Epithelial cell of esophagus (primary cell): ENCODE measurements at places on chromosomes 5 and 9.

- DNase-seq, result no peak
Measured at GRCh38 chr5:162683284-162683683, 615.7 kb downstream of the GABRG2 start.

- DNase-seq, result peak; percentile 80
Measured at GRCh38 chr5:131541762-131542161, 93.3 kb downstream of the RAPGEF6 start.

DNA sequence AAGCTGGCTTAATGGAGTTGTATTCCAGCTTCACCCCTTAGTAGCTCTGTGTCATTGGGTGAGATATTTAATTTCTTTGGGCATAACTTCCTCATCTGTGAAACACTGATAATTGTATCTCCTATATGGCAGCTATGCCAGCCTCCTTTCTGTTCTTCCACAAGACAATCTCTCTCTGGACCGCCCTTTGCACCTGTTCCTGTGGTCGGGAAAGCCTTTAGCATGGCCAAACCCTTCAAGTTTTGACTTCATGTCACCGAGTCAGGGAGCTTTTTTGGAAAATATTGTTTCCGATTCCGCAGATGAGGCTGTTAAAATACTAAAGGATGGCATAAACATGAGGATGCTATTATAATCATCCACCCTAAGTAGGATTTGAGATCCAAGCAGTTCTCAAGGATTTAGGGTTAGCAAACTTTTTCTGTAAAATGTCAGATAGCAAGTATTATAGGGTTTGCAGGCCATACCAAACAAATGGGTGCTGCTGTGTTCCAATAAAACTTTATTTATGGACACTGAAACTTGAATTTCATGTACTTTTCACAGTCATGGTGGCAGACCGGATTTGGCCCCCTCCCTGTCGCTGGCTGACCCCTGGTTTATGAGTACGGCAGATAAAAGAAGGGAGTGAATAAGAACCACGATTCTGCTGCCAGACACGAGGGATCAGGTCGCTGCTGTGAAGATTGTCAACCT is 695 bp upstream of the NDFIP1 start:
- no peak for DNase-seq

GRCh38 chr5:172540099-172540870 is 86.0 kb upstream of the SH3PXD2B start:
- no peak for DNase-seq

GRCh38 chr5:19322716-19323485 is 665.1 kb downstream of the CDH18 start:
- DNase-seq, result peak; percentile 95

- DNase-seq, result no peak
Measured at GRCh38 chr5:6649186-6649585, 15.9 kb downstream of the SRD5A1 start.

DNA sequence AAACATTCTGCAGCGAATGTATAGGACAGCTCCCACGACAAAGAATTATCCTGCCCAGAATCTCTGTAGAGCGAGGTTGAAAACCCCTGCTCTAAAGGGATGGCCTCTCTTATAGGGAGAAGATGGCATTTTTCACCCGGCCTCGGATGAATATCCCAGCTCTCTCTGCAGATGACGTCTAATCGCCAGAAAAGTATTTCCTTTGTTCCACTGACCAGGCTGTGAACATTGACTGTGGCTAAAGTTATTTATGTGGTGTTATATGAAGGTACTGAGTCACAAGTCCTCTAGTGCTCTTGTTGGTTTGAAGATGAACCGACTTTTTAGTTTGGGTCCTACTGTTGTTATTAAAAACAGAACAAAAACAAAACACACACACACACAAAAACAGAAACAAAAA is 17.4 kb upstream of the RARS1 start:
- no peak for DNase-seq

DNA sequence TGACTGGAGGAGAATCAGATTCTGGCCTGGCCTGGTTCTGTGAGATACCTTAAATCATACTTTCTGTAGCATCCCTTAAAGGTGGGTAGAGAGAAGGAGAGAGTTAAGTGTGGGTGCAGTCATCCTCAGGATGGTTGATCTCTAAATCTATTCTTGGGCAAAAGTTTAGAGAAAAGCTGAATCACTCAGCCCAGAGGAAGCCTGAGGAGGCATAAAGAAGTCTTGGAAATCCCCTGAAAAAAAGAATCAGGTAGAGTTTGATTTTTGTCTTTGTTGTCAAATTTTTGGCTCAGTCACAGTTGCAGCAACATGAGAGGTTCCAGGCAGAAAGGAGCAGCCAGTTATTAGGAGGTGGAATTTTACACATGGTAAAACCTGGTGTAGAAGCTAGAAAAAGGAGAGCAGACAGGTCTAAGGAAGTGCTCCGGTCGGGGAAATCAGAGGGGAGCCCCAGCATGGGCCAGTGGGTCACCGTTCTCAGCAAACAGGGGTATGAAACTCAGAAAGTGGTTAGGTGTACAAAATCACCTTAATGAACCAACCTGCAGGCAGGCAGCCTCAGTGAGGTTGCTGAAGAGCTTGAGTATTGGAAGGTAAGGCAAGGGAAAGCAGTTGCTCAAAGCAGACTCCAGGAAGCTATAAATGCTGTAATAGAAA is 116.2 kb upstream of the CNTLN start:
- peak; percentile 8 for DNase-seq

DNA sequence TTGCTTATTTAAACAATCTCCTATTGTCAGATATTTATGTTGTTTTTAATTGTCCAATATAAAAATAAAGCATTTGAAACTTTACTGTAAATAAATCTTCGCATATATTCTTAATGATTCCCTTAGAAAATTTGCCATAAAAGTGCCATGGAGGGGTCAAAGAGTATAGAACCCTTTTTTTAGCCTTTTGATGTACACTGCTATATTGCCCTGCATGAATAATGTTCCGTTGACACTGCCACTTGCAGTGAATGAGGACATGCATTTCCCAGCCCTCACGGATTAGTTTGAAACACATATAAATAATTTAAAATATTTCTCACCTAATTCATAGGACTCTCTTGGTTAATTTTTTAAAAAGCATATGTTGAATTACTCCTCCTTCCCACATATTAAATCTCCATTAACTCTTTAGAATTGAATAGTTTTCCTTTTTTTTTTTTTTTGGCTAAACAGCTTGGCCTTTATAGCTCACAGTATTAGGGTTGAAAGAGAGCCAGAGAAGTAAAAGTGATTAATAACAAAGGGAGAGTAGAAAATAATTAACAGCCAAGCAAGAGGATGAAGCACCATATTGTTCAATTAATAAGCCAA is 129.8 kb upstream of the SGCD start:
- DNase-seq, result no peak

GRCh38 chr9:68996462-68996861 is 17.5 kb downstream of the PRKACG start:
- no peak for DNase-seq

GRCh38 chr5:152551061-152551460 is 146.0 kb upstream of the NMUR2 start:
- no peak for DNase-seq

DNA sequence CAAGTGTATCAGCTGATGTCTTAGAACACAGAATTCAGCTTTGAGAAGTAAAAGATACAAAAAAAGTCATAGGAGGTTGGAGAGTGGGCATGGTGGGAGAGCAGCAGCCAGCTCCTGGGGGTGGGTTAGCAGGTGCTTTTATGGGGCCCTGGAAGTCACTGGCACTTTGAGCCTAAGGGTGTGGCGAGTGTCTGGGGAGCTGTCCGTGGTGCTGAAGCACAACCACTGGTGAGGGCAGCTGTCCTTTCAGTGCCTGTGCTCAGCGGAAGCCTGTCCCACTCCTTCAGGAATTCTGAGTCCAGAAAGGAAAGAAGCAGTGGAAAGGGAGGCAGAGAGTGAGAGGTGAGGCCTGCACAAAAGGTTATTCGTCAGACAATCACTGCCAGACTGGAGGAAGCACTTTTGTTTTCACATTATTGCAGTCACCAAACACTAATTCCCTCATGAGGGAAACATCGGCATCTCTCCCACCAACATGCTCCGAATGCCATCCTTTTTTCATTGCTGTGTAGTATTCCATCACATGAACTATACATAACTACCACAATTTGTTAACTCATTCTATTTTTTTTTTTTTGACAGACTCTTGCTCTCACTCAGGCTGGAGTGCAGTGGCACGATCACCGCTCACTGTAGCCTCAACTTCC is 59.4 kb upstream of the RAPGEF1 start:
- DNase-seq, result peak; percentile 59

DNA sequence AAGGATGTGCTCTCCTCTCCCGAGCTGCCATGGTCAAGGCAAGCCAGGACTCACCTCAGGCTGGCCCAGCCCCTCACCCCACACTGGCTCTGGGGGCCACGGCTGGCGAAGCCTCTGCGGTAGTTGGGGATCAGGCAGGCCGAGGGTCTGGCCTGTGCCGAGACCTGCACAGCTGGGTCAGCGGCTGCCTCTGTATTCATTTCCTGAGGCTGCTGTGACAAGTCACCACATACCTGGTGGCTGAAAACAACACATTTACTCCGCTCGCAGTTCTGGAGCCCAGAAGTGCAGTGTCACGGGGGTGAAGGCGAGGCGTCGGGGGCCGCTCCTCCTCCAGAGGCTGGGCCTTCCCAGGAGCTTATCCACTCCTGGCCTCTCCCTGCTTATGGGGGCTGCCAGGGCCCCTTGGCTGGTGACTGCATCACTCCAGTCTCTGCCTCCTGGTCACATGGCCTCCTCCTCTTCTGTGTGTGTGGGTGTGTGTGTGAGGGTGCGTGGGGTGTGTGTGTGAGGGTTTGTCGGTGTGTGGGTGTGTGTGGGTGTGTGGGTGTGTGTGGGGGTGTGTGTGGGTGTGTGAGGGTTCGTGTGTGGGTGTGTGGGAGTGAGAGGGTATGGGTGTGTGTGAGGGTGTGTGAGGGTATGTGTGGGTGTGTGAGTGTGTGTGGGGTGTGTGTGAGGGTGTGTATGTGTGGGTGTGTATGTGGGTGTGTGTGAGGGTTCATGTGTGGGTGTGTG is 3.2 kb upstream of the SCGB3A1 start:
- no peak for DNase-seq

DNA sequence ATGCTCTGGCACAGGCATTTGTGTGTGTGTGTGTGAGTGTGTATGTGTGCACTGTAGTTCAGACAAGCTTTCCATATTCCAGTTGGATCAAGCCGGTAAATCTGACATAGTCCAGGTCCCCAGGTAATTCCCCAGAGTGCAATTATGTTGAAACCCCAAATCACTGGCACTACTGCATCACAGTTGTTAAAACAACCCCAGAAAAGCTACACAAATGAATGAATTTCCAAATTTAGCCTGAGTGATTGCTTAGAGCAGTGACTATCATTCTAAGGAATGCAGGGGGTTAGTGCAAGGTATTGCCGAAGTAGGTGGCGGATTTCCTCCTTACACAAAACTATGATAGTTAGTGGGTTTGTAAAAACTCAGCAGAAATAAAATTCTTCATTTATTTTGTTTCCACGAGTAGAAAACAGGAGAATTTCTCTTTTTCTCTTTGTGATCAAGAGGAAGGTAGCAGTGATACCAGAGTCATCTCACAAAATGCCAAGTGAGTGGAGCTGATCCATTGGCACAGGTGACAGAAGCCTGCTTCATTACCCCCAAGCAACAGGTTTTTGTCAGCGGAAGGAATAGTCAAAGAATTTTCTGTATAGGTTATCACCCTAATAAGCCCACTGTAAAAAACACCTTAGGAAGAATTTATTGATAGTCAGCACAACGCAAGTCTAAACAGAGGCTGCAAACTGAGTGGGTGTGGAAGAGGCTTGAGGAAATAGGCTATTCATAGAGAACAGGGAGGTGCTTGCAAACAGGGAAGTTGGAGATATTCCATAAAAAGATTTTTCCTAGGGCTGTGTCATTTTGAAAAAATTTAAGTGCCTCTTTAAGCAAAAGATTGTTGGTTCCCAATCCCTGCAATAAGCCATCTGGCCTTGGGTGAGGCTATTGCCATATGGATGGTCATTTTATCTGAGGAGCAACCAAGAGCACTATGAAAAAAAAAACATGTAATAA is 385.1 kb downstream of the CHSY3 start:
- DNase-seq, result peak; percentile 92

DNA sequence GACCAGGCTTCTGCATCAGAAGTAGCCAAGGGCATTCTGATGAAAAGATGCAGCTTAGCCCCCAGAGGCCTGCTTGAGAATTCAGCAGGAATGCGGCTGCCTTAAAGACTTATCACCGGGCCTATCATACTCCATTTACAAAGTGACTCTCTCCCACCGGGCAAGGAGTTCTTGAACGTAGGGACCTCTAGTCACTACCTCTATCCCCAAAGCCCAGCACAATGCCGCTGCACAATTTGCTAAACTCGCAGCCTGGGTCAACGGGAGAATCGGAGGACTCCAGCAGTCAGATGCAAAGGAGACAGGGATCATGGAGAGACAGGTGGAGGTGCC is 661 bp downstream of the PDCL start:
- no peak for DNase-seq

- DNase-seq, result no peak
Measured at GRCh38 chr5:135229679-135230132, 169.3 kb downstream of the MACROH2A1 start.

DNA sequence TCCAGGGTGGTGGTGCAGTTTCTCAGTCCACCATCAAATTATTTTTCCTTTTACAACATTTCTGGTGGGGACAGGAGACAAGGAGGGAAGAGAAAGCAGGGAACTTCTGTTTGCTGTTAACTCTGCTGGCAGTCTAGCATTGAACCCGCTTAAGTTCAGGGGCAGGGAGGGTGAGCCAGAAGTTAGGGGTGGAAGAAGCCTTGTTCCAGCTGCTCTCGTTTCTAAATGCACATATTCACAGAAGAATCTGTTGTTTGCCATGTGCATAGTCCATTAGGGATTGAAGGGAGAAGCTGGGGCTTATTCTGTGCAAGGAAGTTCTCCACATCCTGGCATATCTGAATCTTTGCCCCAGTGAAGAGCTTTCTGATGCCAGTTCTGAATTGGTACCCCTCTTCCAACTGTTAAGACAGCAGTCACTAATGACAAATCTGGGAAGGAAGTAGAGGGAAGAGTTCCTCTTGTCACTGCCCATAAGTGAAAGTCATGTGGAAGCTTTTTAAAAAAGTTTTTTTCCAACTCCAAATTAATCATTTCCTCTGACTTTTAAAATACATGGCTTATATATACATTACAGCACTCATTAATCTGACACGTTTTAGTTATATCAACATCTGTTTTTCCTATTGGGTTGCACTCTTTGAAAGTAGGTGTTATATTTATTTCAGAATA is 32.6 kb upstream of the ACOT12 start:
- no peak for DNase-seq

GRCh38 chr5:103569313-103570060 is 6.9 kb upstream of the NUDT12 start:
- no peak for DNase-seq
